ENCODE measurements at places on chromosomes 16 and 17.

DNA sequence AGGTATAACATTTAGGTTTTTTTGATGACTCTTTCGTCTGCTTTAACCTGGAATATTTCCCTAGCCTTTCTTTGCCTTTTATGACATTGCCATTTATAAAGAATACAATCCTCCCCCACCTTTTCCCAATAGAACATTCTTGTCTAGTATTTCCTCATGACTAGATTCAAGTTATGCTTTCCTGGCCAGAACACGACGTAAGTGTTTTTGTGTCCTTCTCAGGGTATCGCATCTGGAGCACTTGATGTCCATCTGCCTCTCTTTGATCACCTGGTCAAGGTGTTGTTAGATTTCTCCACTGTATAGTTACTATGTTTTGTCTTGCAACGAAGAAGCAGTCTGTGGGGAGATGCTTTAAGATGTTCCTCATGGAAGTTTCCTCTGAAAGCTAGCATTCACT, 87.4 kb downstream of the MSI2 start:
- DNase-seq: no peak

- DNase-seq: no peak
Observed at GRCh38 chr16:20931066-20931600, 30.6 kb downstream of the LYRM1 start.

DNA sequence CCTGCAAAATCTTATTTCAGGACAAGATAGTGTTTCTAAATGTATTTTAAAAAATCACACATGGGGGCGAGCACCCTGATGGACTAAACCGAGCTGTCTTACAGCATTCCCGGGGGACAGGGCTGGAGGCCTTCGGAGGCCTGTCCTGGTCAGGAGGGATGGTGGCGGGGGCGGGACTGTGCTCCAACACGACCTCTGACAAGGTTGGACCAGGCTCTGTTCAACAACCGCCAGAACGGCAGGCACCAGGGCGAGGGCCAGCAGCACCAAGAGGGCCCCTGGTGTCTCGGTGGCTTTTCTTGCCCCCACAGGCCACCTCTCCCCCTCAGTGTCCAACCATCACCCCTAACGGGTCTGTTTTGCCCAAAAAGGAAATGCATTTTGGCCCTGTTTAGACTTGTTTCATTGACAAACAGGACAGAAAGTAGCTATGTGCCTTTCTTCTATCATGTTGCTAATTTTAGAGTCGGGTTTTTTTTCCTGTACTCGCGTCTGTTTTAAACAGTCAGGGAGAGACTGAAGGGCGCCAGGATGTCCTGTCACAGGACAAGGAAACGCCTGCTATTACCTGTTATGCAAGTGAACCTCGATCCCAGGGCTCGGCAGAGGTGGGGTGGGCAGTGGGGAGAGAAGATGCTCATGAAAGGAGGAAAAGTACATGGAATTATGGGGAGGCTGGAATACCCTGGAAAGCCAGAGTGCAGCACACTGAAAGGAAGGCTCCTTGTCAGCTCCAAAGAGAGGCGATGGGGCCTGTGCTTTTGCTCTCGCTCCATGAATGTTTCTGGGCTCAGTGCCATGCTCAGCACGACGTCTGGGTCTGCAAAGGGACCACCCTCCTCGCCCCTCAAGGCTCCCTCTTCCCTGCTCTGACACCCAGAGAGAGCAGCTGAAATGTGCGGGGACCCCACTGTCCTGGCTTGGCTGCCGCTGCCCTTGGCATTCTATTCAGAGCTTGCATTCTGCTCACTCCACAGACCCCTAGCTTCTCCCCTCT, 11.9 kb downstream of the TMEM204 start:
- DNase-seq: no peak

DNA sequence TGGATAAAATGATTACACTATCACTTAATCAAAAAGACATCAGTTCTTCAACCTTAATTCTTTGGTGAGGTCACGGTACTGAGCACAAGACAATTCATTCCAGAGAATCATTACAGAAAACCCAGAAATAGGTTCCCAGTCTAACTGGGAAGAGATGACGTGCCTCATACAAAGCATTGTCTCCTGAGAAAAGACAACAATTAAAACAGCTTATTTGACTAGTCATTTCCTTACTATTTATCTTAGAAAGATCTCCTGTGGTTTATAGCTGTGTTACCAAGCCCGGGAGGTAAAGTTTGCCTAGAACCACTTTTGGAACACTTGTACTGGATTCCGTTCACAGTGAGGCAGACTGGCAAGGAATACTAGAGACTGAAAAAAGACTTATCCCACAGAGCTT, 5.1 kb downstream of the PHF12 start:
- DNase-seq: no peak

DNA sequence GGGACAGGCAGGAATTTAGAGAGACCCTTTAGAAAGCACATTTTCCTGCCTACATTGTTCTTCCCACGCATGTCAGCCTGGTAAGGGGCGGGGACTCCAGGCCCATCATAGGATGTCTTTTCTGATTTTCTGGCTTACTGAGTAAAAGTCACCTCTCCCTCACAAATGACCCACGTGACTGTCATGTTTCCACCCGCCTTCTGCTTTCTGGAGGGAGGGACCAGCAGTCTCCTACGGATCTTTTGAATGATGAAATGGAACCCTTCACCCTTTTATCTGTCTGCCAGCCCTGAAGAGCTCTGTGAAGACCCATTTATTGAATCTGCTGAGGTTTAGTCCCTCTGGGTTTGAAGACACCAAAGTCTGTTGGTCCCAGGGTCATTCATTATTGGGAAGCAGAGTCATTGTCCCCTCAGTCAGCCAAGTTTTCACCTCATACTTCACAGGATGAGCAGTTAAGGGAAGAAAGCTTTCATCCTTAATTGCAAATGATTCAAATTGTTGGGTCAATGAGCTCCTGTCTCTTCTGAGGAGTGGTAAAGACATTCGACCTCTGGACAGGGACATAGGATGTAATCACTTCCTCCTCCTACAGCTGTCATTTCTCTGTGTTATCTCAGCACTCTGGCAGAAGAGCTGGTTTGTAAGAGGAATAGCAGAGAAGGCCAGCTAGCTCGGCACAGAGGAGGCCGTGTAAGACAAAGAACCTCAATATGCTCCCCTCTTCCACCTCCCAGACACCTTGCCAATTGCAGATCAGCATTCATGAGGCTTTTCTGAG, 446.1 kb downstream of the HS3ST3B1 start:
- no peak for DNase-seq

GRCh38 chr17:72430611-72431432, 310.0 kb downstream of the SOX9 start:
- no peak for DNase-seq

GRCh38 chr17:78408476-78409050, 30.1 kb downstream of the PGS1 start:
- no peak for DNase-seq

DNA sequence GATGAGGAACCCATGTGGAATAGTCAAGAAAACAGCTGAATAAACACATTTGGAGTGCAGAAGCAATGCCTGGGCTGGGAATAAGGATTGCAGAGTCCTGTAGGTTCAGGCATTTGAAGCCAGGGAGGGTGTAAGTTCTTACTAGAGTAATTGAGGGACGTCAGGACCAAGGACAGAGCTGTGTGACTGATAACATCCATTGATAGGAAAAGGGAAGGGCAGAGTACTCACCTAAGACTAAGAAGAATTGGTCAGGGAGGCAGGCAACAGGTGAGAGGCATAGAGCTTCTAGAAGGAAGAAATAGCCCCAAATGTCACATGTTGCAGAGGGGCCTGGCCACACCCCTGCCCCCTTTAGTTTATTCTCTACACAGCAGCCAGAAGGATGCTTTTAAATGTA, 79.8 kb upstream of the TMEM132E start:
- DNase-seq: no peak

GRCh38 chr16:20611350-20611902, 35.3 kb upstream of the ACSM2B start:
- no peak for DNase-seq

- DNase-seq: no peak
Observed at GRCh38 chr16:12208341-12209035, 232.0 kb downstream of the SNX29 start.

- no peak for DNase-seq
Observed at GRCh38 chr17:75442168-75443103, 14.0 kb upstream of the TMEM94 start.

GRCh38 chr17:81457401-81457800, 55.2 kb downstream of the ACTG1 start:
- no peak for DNase-seq

- no peak for DNase-seq
Observed at GRCh38 chr16:79400462-79401149, 199.9 kb downstream of the MAF start.

- DNase-seq: no peak
Observed at GRCh38 chr16:660459-661183, 7.3 kb upstream of the RHOT2 start.

- DNase-seq: no peak
Observed at GRCh38 chr17:45302649-45303173, 14.1 kb downstream of the MAP3K14 start.

DNA sequence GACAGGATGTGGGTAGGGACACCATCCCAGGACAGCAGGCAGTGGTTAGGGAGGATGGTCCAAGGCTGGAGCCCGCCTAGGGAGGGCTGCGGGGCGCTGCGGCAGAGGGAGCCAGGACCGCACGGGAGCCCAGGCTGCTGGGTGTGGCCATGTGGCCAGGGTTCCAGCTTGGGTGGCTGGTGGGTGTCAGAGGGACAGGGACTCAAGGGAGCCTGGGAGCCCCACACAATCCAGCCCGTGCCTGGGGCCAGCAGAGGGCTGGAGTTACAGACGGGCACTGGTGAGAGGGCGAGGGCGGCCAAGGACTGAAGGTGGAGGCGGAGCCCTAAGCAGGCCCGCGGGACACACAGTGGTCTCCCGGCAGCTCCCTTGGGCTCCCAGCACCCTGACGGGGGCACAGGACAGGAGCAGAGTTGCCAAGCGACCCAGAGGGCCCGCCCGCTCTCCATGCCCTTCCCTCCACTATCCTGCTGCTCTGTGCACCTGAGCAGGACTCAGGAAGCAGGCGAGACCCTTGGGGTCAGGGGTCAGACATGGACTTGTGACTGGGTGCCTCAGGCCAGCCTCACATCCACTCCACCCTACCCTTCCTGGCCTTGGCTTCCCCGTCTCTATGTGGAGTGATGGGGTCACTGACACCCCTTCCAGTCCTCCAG, 7.1 kb downstream of the MRPL28 start:
- DNase-seq: no peak

DNA sequence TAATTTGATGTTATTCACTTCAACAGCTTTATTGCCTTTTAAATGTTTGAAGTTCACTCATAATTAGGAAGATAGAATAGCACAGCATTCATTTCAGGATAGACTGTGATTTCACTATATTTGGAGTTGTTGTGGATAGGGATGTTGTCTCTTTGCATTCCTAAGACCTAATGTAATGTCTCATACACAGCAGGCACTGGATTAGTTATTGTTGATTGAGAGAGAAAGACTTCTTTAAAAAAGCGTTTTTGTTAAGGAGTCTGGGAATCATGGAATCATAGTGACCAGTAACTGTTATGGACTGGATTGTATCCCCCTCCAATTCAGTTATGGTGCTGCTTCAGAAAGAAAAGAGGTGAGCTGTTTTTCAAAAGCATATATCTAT, 122.0 kb downstream of the USP22 start:
- no peak for DNase-seq

DNA sequence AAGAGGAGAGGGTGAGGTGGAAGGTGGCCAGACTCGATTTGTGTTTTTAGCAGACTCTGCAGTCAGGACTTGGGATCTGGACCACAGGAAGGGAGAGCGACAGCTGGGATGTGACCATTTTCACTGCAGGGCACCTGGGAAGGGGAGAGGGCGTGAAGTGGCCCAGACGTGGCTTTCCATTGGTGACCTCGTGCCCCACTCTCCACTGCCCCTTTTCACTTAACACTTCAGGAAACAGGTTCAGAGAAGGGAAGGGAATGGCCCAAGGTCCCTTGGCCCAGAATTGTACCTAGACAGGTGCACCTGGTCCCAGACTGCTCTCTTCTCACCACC, 22.9 kb upstream of the MPRIP start:
- no peak for DNase-seq

- DNase-seq: no peak
Observed at GRCh38 chr17:36755586-36755985, 154.2 kb downstream of the MRM1 start.

DNA sequence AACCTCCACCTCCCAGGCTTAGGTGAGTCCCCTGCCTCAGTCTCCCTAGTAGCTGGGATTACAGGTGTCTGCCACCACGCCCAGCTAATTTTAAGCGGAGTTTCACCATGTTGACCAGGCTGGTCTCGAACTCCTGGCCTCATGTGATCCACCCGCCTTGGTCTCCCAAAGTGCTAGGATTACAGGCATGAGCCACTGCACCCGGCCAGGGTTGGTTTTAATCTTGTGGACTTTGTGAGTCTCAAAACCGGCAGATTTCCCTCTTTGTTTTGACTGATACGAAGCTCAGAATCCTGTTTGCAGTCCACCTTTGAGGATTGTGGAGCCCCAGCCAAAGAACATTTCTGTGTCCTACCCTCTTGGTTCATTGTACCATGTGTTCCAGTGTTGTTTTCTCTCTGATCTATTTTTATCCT, 16.4 kb upstream of the CPSF4L start:
- no peak for DNase-seq

GRCh38 chr16:50856991-50857390, 115.1 kb downstream of the CYLD start:
- DNase-seq: no peak

- no peak for DNase-seq
Observed at GRCh38 chr17:27293359-27293897, 486 bp upstream of the WSB1 start.

DNA sequence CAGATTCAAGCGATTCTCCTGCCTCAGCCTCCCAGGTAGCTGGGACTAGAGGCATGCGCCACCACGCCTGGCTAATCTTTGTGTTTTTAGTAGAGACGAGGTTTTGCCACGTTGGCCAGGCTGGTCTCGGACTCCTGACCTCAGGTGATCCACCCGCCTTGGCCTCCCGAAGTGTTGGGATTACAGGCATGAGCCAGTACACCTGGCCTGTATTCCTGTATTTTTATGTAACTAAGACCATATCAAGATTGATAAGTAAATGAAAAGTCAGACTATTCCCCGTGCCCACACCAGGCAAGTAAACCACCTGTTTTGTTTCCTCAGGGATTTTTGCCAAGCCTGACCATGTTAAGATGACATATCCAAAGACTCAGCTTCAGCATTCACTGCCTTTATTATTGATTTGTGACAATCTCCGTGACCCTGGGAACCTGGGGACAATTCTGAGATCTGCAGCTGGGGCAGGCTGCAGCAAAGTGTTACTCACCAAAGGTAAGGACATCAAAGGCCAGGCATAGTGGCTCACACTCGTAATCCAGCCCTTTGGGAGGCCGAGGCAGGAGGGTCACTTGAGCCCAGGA, 5.6 kb downstream of the MRM3 start:
- DNase-seq: no peak

- no peak for DNase-seq
Observed at GRCh38 chr17:51711581-51711980, 446.9 kb downstream of the CA10 start.
